ENCODE measurements at places on chromosomes 7 and 10. TPM values are rescaled to one million over a fixed set of nuclear protein-coding genes. Genes with fewer than 3 reads are reported as not detected.

Gene FAM13C
- 3.8 TPM for total RNA-seq

Gene CLRN3
- not detected for total RNA-seq

Gene AGBL3
- total RNA-seq = 0.67 TPM

Gene ATOH7
- total RNA-seq = not detected

Gene FFAR4
- total RNA-seq = 0.31 TPM

Gene CFTR
- total RNA-seq = 0.67 TPM

Gene GPR146
- 13.4 TPM for total RNA-seq

Gene TAS2R41
- not detected for total RNA-seq

Gene BMPER
- 3.8 TPM for total RNA-seq

Gene SEM1
- total RNA-seq = 33.1 TPM

Gene ERVW-1
- not detected for total RNA-seq

Gene SLC39A12
- not detected for total RNA-seq

Gene ELMO1
- total RNA-seq = 24.4 TPM

Gene PLA2G12B
- 4.2 TPM for total RNA-seq

Gene UBE2D1
- 18.0 TPM for total RNA-seq

Gene CHAT
- not detected for total RNA-seq

Gene ANKRD30A
- total RNA-seq = not detected

Gene FZD8
- 6.0 TPM for total RNA-seq

Gene HTR5A
- total RNA-seq = not detected

Gene ENKUR
- not detected for total RNA-seq

Gene TSPAN15
- total RNA-seq = 6.6 TPM

Gene PHKG1
- total RNA-seq = 11.7 TPM

Gene PAX4
- not detected for total RNA-seq

Gene RAB18
- 50.4 TPM for total RNA-seq

Gene OR2A1
- total RNA-seq = 0.28 TPM

Gene FAM237B
- not detected for total RNA-seq

Gene NFE2L3
- 0.63 TPM for total RNA-seq

Gene INHBA
- total RNA-seq = 4.0 TPM

Gene MBL2
- not detected for total RNA-seq

Gene NODAL
- total RNA-seq = not detected

Gene EGFR
- 21.1 TPM for total RNA-seq

Gene NOS3
- 14.5 TPM for total RNA-seq

Gene COL28A1
- 2.3 TPM for total RNA-seq

Gene GRID1
- 0.37 TPM for total RNA-seq

Gene MUC12
- not detected for total RNA-seq

Gene LIPM
- 0.67 TPM for total RNA-seq

Gene PPP1R17
- total RNA-seq = not detected

Gene STX1A
- 2.6 TPM for total RNA-seq

Gene KIF11
- total RNA-seq = 0.24 TPM

Gene ACTR3C
- total RNA-seq = 3.2 TPM

Gene PKD2L1
- total RNA-seq = not detected

Gene TMEM225B
- total RNA-seq = not detected

Gene NEUROG3
- not detected for total RNA-seq

Data from right atrium auricular region (tissue), 2 donors.